Effector memory CD8-positive, alpha-beta T cell (primary cell): ENCODE measurements at places on chromosomes 2 and 18.
A peak's percentile ranks its signal among the peaks of the same experiment; 100 is the strongest.

GRCh38 chr2:203626952-203627681, 79.3 kb upstream of the CD28 start:
- H3K27me3 ChIP-seq, result no peaks in the 10 kb centered on the region
- no peak overlapping the region for H3K4me3 ChIP-seq
- H3K36me3 ChIP-seq, result no peaks in the 10 kb centered on the region
- no peak overlapping the region for H3K27ac ChIP-seq

- H3K4me1 ChIP-seq, result peaks cover 27% of the 10 kb centered on the region
- H3K4me3 ChIP-seq, result peak overlapping the region; percentile 80
- peaks cover 17% of the 10 kb centered on the region for H3K36me3 ChIP-seq
- H3K27me3 ChIP-seq, result no peaks in the 10 kb centered on the region
- H3K27ac ChIP-seq, result peak overlapping the region; percentile 72
Measured at GRCh38 chr2:8281950-8282857, 399.7 kb upstream of the ID2 start.

- DNase-seq, result no peak
- H3K27me3 ChIP-seq, result no peaks in the 10 kb centered on the region
- peaks cover 3% of the 10 kb centered on the region for H3K36me3 ChIP-seq
Measured at GRCh38 chr2:27946530-27947060, 56.1 kb downstream of the BABAM2 start.

DNA sequence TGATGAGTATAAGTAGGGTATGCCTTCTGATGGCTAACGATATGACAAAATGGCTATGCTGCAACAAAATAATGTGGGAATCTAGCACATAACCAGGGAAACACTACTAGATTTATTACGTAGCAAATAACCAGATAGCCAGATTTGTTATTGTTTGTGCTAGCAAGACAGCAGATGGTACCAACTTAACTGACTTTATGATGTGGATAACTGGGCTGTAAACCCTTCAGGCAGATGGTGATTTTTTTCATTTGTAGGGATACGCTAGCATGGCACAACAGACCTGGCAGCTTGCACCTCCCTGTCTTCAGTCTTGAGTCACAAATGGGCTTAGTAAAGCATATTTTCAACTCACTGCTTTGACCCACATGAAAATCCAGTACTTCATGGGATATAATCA, 48.7 kb downstream of the PRELID3A start:
- no peak overlapping the region for H3K27ac ChIP-seq
- no peak overlapping the region for H3K4me3 ChIP-seq
- DNase-seq, result no peak
- H3K4me1 ChIP-seq, result no peaks in the 10 kb centered on the region
- no peaks in the 10 kb centered on the region for H3K27me3 ChIP-seq

DNA sequence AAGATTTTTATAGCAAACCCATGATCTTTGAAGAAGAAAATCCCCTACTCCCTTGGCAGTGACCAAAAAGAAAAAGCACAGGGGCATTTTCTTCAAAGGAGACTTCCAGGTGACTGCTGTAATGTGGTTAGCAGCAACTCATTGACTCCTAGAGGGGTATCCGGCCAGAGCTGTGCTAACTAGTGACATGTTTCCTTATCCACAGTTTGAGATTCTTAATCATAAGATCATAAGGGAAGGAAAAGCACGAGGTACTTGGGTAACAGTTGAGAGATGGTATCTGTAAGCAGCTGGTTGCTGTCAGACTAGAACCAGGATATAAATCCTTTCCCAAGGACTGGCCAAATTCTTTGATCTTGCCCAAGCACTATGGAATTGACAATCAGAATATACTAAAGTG, 124.7 kb downstream of the MREG start:
- DNase-seq, result no peak
- no peak overlapping the region for H3K27ac ChIP-seq

- H3K4me1 ChIP-seq, result peaks cover 25% of the 10 kb centered on the region
- H3K27me3 ChIP-seq, result no peaks in the 10 kb centered on the region
- peak overlapping the region; percentile 50 for H3K4me3 ChIP-seq
- DNase-seq, result peak; percentile 8
- H3K27ac ChIP-seq, result peak overlapping the region; percentile 77
Measured at GRCh38 chr2:151669585-151670081, 64.6 kb downstream of the NEB start.

DNA sequence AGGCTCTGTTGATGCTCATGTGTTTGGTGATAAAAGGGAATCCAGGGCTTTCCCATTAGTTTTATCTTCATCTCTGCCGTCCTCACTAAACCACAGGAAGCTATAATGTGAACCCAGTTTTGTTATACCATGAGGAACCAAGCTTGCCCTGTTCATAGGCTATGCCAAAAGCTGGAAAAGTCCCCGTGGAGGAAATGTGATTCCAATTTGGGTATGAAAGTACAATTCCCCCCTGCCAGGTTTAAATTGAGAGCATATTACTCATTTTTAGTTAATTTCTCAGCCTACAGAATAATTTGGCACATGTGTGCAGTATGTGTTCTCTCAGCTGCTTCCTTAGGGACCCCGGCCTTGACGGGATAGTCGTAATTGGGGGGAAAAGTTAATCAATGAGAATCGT, 327.4 kb downstream of the RND3 start:
- no peak overlapping the region for H3K27ac ChIP-seq
- H3K4me1 ChIP-seq, result no peaks in the 10 kb centered on the region
- DNase-seq, result no peak
- H3K36me3 ChIP-seq, result no peaks in the 10 kb centered on the region
- H3K27me3 ChIP-seq, result no peaks in the 10 kb centered on the region
- no peak overlapping the region for H3K4me3 ChIP-seq

DNA sequence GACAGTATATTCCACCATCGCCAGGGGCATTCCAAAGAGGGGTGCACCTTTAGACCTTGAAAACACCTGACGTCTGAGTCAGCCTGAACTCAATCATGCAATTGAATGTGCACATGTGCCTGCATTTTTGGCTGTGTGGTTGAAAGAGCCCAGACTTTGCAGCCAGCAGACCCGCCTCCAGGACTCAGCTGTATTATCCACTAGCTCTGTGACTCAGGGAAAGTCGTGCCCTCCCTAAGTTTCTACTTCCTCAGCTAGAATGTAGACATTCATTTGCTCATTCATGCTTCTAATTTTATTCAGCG, 94.2 kb downstream of the LRRC30 start:
- H3K36me3 ChIP-seq, result no peaks in the 10 kb centered on the region
- no peaks in the 10 kb centered on the region for H3K27me3 ChIP-seq
- DNase-seq, result no peak
- H3K27ac ChIP-seq, result no peak overlapping the region
- no peak overlapping the region for H3K4me3 ChIP-seq
- H3K4me1 ChIP-seq, result no peaks in the 10 kb centered on the region

GRCh38 chr2:239779584-239779983, 245.6 kb downstream of the NDUFA10 start:
- peaks cover 75% of the 10 kb centered on the region for H3K27me3 ChIP-seq
- no peaks in the 10 kb centered on the region for H3K36me3 ChIP-seq
- no peak overlapping the region for H3K27ac ChIP-seq
- DNase-seq, result no peak
- no peaks in the 10 kb centered on the region for H3K4me1 ChIP-seq

DNA sequence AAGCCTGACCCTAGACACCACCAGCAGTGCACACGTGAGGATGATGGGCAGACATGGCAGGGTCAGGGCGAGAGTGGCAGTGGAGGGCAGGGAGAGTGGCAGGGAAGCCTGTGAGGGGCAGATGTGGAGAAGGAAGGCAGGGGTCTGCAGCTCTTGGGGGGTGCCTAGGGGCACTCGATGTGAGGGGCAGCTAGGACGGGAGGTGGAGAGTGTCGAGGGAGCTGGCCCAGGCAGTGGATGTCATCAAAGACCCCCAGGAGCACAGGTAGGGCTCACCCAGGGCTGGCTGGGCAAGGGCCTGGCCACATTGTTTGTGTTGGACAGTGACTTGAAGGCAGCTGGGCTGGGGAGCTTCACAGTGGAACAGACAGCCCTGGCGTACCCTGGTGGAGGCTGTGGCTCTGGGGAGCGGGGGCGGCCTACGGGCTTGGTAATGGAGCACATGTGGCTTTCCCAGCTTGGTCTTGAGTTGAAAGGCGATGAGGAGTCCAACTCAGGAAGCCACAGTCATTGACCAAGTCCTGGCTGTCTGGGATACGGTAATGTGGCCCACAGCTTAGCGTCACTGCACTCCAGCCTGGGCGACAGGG, 87.1 kb downstream of the RTP5 start:
- peaks cover 3% of the 10 kb centered on the region for H3K4me1 ChIP-seq
- peaks cover 3% of the 10 kb centered on the region for H3K36me3 ChIP-seq
- no peak for DNase-seq

DNA sequence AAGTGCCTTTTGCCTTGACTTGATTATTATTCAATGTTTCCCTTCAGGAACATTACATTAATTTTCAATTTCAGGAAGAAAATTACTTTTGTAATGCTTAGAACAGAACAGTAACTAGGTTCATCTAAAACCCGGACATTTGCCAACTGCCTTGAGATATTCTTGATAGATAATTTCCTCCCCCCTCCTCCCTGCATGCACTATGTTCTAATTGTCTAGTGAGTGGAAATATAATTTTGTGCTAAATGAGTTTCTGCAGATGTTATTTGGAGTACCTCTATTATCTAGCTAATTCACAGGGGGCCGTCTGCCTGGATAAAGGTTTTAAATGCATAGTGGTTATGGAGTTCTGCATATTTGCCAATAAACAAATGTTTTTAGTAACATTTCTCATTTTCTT, 200.3 kb upstream of the SLC39A10 start:
- no peak for DNase-seq
- no peak overlapping the region for H3K4me3 ChIP-seq

- DNase-seq, result no peak
- no peaks in the 10 kb centered on the region for H3K4me1 ChIP-seq
- H3K4me3 ChIP-seq, result no peak overlapping the region
- no peaks in the 10 kb centered on the region for H3K27me3 ChIP-seq
- H3K27ac ChIP-seq, result no peak overlapping the region
Measured at GRCh38 chr2:77831471-77831870, 309.3 kb upstream of the LRRTM4 start.

DNA sequence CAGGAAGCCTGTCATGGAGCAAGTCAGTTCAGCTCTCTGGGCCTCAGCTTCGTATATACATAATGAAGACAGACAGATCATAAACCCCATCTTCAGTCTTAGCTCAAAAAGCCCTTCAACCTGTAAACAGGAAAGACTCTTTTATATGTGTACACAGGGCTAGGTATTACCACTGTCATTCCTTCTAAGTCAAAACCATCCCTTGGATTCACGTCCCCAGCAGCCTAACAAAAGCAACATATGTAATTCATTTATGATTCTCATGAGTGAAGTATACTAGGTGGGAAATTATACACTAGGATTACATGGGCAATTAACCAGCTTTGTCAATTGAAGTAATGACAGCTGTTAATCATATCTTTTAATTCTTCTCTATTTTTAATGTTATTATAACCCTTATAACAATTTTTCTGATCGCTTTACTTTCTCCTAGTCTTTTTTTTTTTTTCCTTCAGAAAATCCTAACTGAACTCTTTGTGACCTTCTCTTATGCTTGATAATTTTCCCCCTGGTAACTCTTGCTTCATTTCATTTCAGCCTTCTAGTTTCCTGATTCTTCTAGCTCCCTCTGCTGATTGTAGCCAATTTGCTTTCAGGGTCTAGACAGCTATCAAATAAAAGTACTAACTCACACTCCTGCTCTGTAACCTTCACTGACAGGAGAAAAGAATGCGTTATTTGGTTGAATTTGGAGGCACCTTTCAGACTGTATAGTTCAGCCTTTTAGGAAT, 99.7 kb downstream of the RBM43 start:
- no peak overlapping the region for H3K4me3 ChIP-seq
- H3K4me1 ChIP-seq, result peaks cover 5% of the 10 kb centered on the region
- H3K36me3 ChIP-seq, result no peaks in the 10 kb centered on the region
- no peak overlapping the region for H3K27ac ChIP-seq

DNA sequence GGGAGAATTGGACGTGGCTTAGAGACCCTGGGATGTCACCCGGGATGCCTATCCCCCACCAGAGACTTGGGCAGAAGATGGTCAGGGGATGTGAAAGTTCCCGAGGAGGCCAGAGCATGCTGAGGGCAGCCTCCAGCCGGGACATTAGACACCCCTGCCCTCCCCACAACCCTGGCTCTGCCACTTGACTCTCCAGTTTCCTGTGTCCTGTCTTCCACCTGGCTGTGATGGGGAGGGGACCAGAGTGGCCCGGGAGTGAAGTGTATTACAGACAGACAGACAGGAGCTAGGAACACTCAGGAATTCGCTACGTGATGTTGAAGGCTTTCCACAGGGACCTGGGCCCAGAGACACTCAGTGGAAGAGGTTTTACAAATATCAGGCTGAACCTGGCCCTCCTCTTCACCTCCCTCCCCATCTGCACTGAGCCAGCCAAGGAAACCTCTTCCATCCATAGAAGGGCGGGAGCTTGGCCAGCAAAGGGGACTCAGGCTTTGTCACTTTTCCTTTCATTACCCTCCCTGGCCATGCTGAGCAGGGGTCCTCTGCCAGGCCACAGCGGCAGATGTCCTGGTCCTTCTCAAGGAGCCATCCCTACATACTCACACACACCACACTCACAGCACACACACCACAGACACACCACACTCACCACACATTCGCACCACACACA, 60.7 kb downstream of the SDC1 start:
- H3K27ac ChIP-seq, result no peak overlapping the region
- H3K27me3 ChIP-seq, result peaks cover 18% of the 10 kb centered on the region
- H3K4me1 ChIP-seq, result no peaks in the 10 kb centered on the region
- no peak for DNase-seq
- no peaks in the 10 kb centered on the region for H3K36me3 ChIP-seq
- H3K4me3 ChIP-seq, result no peak overlapping the region

GRCh38 chr2:183162362-183162761, 38.1 kb downstream of the NUP35 start:
- H3K4me3 ChIP-seq, result no peak overlapping the region
- H3K27ac ChIP-seq, result peak overlapping the region; percentile 12
- H3K36me3 ChIP-seq, result peaks cover 30% of the 10 kb centered on the region
- H3K4me1 ChIP-seq, result no peaks in the 10 kb centered on the region

DNA sequence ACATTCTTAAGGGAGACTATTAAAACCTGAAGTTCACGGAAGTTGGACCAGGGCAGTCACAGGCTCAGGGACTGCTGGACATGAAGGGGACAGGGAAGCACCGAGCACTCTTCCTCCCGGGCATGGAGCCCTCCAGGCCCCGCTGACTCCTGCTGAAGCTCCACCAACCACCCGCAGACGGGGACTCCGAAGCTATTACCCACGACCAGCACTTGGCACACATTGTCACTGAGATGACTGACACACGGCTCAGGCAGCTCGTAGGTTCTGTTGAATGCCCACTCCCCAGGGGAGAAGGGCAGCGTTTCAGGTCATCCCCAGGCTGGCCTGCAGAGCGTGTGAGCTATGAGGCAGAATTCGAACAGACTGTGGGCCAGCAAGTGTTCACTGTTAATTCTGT, 234.8 kb downstream of the NDUFA10 start:
- H3K36me3 ChIP-seq, result no peaks in the 10 kb centered on the region
- H3K27ac ChIP-seq, result peak overlapping the region; percentile 46
- H3K4me3 ChIP-seq, result no peak overlapping the region
- H3K27me3 ChIP-seq, result peaks cover 7% of the 10 kb centered on the region

DNA sequence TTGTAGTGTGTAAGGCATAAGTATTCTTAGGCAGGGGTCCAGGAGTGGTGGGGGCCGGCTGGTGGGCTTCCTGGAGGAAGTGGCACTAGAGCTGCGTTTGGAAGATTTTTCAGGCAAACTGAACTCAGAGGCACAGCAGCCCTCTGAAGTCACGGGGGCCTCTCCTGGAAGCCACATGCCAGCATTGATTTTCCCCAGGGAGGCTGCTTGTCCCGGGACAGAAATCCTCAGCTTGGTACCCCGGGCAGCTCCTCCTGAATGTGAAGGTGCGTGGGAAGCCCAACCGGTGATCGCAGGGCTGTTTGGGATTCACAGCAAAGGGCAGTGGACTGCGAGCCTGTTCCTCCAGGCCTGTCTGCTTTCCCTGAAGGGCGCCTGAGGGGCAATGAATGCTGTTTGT, 1.6 kb upstream of the PDIA6 start:
- peaks cover 16% of the 10 kb centered on the region for H3K36me3 ChIP-seq
- H3K27me3 ChIP-seq, result peaks cover 13% of the 10 kb centered on the region
- no peak for DNase-seq
- H3K27ac ChIP-seq, result no peak overlapping the region
